Stimulated activated CD4-positive, alpha-beta T cell treated with anti-CD3 and anti-CD28 coated beads, Interleukin-1b, Interleukin-23, amount 100 ng/mL, for 4 hours (primary cell): ENCODE measurements at places on chromosomes 16 and 17.
A peak's percentile ranks its signal among the peaks of the same experiment; 100 is the strongest.

- no peak for DNase-seq
These were observed 193.5 kb upstream of the KIF2B start for GRCh38 chr17:53629188-53629587.

GRCh38 chr16:50448522-50448921, 79.7 kb upstream of the BRD7 start:
- DNase-seq, result no peak

GRCh38 chr16:78749745-78750268, 650.4 kb downstream of the WWOX start:
- no peak for DNase-seq

GRCh38 chr16:27287051-27287811, 18.7 kb upstream of the NSMCE1 start:
- no peak for DNase-seq

GRCh38 chr16:27445502-27446175, 43.7 kb downstream of the IL21R start:
- no peak for DNase-seq

GRCh38 chr16:88720396-88720970, 14.2 kb downstream of the CTU2 start:
- no peak for DNase-seq

DNA sequence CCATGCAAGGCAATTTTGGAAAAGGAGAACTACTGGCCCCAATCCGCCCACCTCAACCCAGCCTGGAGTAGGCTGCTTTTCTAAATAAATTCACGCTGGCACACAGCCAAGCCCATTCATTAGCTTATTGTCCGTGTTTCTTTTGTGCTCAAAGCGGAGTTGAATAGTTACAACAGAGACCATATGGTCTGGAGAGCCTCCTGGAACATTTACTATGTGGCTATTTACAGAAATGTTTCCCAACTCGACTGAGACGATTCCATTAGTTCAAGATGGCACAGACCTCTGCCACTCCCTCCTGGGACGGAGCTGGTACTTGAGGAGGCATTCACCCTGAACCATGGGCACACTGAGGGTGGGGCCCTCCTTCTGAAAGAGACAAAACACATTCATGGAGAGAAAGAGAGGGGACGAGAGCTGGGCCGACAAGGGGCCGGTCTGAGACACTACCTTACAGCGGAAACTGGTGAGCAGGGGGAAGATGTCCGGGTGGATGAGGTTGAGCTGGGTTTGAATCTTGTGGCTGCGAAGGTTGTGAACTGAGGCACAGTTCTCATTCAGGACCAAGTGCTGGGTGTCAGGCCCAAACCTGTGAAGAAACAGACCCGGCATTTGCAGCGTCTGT, 15.7 kb downstream of the ELAC2 start:
- no peak for DNase-seq

- no peak for DNase-seq
These were observed 103.6 kb upstream of the CDH11 start for GRCh38 chr16:65225488-65225887.

DNA sequence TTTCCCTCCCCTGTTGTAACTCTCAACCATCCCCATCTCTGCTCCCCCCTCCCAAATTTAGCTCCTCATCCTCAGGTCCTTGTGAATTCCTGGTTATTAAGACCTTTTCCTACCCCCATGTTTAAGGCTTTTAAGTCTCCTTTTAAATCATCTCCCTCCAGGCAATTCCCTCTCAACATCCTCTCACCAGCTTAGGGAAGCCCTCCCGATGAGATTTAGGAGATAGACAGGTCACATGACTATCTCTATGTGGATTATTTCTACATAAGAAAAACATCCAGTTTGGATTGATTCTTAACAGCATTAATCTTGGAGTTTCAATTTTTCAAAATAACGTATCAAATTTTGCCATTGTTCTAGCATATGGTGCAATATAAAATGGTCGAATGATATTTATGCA, 12.5 kb upstream of the WSB1 start:
- no peak for DNase-seq

DNA sequence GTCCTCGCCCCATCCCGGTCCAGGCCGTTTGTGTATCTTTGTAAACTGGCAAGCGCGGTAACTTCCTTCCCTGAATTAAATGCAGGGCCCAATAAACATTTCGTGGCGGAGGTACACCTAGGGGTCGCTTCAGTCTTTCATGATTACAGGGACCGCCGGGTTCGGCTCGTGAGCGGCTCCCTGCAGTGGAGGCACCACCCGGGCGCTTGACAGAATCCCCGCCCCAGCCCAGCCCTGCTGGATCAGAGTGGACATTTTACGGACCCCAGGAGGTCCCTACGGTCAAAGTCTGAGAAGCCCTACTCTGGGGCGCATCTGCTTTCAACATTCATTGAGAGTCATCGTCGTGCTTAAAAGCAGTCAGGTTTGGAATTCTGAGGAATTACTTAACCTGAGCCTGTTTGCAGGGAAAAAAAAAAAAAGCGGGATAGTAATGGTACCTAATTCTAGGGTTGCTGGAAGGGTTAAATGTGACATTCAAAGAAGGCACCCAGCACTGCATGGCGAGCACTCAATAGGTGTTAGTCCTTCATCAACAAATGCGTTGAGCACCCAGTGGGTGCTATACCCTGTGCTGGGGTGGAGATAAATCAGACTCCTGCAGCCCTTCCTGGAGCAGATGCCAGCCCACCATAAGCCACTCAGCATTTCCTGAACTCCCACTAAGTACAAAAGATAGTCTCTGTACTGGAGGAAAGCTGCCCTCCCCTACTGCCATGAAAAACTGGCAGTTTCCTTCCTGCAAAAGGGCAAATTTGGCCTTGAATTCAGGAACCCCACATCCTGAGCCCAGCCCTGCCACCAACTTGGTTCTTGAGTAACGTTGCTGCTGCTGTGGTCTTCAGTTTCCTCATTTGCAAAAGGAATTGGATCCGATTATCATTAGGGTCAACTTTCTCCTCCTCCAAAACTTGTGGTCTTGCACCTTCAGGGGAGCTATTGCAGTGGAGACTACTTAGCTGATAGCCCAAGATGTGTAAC, 658 bp upstream of the DUSP3 start:
- no peak for DNase-seq

DNA sequence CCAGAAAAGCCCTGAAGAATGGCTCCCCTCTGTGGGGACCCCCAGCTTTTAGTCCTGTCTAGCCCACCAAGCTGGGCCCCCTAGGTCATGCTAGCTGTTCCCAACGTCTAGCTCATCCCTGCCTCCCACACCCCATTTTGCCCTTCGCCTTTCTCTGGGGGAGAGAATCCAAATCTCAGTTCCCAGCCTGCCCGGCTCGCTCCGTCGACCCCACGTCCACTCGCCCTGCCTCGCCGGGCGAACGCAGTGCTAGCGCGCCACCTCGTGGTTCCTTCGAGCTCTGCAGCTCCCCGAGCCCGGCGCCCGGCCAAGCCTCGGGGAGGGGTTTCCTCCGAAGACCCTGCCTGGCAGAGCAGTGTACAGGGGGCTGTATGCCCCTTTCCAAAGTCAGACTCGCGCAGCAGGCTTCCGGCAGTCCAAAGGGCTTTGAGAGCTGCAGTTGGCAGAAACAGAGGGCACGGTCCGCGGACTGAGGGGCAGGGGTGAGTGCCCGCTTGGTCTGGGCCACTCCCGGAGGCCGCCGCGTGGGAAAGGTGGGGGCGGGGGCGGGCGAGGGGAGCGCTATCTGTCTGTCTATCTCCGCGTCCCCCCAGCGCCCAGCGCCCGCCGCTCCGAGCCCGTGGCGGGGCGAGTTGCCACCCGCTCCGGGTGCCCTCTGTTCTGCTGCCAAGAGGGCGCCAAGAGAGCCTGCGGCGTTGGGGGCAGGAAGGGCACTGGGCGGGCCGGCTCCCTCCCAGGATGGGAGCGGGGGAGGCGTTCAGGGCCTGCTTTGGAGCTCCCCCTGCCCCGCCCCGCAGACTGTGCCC, 1.7 kb upstream of the DLX3 start:
- peak; percentile 69 for DNase-seq

GRCh38 chr17:70073799-70074198, 1.2 kb upstream of the KCNJ16 start:
- DNase-seq, result no peak

- DNase-seq, result no peak
These were observed 54.0 kb downstream of the ANKRD11 start for GRCh38 chr16:89436366-89436765.

GRCh38 chr16:31114468-31114867, 3.0 kb upstream of the KAT8 start:
- no peak for DNase-seq

- DNase-seq, result no peak
These were observed 72.0 kb upstream of the KSR1 start for GRCh38 chr17:27384261-27384701.

GRCh38 chr16:87733190-87733589, 32.6 kb downstream of the KLHDC4 start:
- DNase-seq, result no peak

- DNase-seq, result no peak
These were observed 84.3 kb downstream of the CYTH1 start for GRCh38 chr17:78697554-78698343.

- no peak for DNase-seq
These were observed 47.3 kb downstream of the MIS12 start for GRCh38 chr17:5533486-5534315.

DNA sequence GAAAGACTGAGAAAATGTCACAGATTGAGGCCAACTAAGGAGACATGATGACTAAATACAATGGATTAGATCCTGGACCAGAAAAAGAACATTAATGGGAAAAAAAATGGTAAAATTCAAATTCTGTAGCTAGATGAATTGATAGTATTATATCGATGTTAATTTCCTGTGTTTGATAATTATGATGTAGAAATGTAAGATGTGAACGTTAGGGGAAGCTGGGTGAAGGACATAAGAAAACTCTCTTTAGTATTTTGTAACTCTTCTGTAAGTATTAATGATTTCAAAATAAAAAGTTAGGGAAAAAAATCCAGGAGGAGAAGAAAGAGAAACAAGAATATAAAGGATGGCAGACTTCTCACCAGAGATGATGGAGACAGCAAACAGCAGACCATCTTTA, 2.8 kb upstream of the ITGB3 start:
- DNase-seq, result no peak

- no peak for DNase-seq
These were observed 7.3 kb downstream of the CDK5R1 start for GRCh38 chr17:32493976-32494513.

GRCh38 chr16:4693956-4694641, 737 bp downstream of the NUDT16L1 start:
- peak; percentile 46 for DNase-seq

DNA sequence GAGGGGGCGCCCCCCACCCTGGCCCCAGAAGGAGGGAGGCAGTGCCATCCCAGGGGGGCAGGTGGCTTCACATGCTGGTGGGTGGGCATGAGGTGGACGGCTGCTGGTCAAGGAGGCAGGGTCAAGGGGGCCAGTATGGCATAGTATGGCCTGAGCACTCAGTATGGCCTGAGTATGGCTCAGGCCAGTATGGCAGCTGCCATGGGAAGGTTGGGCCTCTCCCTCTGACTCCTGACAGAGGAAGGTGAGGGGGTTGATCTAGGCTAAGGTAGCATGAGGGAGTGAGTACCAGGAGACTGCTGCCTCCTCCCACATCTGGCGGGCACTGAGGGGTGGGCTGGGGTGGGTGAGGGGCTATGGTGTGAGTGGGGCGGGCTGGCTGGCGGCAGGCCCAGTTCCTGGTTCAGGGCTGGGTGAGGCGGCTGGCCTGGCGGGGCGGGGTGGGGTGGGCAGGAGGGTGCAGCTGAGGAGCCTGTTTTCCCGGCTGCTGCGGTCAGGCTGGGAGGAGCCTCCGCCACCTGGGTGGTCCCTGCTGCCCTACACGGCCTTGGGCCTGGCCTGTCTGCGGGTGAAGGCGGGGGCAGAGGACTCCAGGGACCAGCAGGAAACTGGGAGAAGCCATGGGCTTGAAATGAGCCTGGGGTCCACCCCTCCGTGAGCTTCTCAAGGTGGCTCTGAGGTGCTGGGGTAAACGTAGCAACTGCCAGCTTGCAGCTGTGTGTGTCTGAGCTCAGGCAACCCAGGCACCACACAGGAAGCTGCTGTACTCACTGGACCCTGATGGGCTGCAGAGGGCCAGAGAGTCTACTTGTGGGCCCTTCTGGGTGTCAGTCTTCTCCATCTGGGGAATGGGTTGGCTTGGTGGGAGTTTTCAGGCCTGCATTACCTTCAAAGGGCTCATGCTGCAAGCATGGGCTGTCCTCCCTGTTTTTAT, 57.0 kb downstream of the RAI1 start:
- no peak for DNase-seq

DNA sequence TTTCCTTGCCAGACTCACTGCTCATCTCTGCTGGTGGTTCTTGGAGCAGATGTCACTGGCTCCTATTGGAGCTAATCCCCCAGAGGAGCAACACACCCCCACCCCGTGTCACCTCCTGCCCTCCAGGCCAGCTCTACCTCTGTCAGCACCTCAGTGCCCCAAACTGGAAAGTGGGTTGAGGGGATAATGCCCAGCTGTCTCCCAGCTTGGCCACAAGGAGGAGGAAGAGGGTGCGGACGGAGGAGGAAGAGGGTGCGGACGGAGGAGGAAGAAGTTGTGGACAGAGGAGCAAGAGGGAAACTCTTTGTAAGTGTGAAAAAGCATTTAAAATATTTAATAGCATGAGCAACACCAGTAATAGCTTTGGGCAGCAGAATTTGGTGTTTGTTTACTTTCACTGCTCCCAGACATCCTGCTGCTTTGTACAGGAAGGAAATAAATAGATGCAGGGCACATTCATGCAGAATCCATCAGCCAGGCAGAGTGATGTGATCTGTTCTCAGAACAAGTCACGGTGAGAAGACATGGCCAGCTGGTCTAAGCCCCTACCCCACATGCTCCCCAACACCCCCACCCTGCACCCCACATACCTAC, 82.5 kb downstream of the C17orf67 start:
- no peak for DNase-seq

- DNase-seq, result peak; percentile 69
These were observed 504 bp downstream of the SRSF1 start for GRCh38 chr17:58006560-58006923.

DNA sequence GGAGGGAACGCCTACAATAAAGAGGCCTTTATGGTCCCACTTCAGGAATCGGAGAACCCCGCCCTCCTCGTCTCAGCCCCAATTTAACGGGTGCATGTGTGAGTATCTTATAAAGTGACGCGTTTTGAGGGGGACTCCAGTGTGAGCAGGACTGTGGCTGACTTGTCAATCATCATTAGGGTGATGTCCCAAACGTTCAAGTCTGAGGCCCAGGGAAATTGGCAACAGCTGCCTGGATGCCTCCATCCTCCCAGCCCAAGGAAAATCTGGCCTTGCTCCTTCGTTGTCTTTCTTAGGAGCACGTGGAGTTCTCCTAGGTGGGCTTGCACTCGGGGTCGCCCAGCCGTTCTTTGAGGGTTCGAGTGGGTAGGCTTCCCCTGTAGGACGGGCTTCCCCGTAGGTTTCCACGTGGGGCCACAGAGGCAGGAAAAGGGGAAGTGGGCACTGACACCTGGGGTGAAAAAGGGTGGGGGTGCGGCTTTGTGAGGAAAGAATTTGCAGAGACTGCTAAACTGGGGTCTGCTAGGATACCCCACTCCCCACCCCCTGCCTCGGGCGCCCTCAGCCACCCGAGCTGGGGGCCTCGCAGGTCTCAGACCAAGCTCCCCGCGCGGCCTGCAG, 561 bp upstream of the HERPUD1 start:
- peak; percentile 14 for DNase-seq
